ENCODE measurements at places on chromosomes 6 and 20.

DNA sequence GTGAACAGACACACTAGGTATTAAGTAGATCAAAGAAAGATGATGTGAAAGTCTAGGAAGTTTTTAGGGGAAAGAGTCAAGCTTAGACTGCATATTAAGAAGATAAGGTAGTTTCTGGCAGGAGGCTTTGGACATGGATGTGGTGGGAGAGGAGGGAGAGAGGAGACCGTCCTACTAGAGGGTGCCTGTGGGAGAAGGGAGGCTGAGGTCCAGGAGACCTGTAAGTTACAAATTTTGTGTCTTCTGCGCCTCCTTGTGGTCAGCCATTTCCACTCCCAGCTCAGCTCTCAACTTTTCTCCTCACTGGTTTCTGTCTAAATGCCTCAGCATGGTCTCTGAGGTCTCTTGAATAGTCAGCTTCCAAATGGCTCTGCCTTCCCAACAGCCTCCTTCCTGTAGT lies 193.5 kb downstream of the UNC5CL start:
- DNase-seq = no peak

DNA sequence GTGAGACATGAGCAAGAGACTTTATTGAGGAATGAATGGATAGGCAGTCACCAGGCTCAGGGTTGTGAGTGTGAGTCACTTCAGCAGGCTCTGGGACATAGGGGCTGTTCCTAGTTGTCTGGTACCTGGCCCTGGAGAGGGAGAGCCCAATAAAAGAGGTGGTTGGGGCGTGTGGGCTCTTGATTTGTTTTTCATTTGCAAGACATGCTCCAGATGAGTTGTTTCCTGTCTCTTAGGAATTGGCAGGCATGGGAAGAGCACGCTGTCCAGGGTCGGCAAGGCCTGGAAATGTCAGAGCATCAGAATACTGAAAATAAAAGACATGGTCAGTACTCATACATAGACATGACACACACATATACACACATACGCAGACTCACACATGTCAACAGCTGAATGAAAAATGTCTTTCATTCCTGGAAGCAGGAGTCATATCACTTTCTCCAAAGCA lies 166.3 kb upstream of the SULF2 start:
- DNase-seq = no peak

DNA sequence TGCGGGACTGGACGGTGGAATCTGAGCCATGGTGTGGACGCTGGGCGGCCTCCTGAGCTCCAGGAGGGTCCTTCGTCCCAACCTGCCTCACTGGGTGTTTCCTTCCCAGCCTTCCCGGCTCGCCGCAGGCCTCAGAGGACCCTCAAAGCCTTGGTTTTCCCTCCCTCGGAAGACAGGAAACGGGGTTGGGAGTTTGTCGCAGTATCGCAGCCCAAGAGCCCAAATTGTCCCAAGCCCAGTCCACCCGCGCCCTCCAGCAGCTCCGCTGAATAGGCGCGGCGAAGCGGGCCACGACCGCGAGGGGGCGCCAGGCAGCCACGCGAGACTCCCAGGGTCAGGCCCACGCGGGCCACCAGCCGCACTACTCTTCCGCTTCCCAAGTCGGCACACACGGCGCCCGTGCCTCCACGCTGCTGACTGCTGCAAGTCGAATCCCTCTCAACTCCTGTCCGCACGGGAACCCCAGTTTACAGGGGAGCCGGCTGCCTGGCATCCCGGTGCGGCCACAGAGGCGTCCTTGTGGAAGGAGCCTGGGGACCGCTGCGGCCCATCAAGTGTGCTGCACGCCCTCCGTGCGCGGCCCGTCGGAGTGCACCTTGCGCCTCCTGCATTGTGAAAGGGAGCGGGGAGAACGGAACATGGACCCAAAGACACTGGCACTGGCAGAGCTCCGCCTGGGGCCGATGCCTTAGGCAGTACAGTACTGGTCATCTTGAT lies 40.4 kb upstream of the HMGA1 start:
- peak; percentile 88 for DNase-seq

- no peak for DNase-seq
Measured at GRCh38 chr20:10225439-10226060, 6.9 kb downstream of the SNAP25 start.

GRCh38 chr6:30738532-30738931 lies 4.0 kb downstream of the FLOT1 start:
- no peak for DNase-seq

- DNase-seq = no peak
Measured at GRCh38 chr6:3122823-3123182, 4.3 kb downstream of the BPHL start.

DNA sequence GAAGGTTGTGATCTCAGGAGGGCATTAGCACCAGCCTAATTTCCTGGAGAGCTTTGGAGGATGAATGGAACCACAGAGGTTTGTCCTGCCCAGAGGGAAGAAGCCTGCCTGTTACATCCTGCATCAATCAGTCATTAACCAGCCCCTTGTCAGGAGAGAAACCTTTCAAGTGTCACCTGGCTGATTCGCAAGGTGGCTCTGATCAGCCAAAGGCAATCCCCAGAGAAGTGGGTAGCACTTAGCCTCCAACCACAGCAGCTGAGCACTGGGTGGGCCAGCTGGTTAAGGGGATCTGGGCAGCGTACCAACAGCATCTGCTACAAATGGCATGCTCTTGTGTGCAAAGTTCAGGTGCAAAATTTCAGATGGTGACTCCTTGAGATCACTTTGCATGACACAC lies 26.9 kb downstream of the ANKEF1 start:
- DNase-seq = no peak
